HepG2 (cell line): ENCODE measurements at places on chromosomes 5 and 9. TPM values are rescaled to one million over a fixed set of nuclear protein-coding genes. Genes with fewer than 3 reads are reported as not detected.
A peak's percentile ranks its signal among the peaks of the same experiment; 100 is the strongest.

MARCOL gene
- not detected in 2 replicates for total RNA-seq

NOXA1 gene
- total RNA-seq, result 0.63 and 1.2 TPM in 2 replicates

- H3K27ac ChIP-seq, result no peak overlapping the region
- H3K4me1 ChIP-seq, result no peaks in the 10 kb centered on the region
- no peak overlapping the region for H3K4me3 ChIP-seq
- DNase-seq, result no peak
- H3K36me3 ChIP-seq, result no peaks in the 10 kb centered on the region
These were observed 254.1 kb downstream of the CDH18 start for GRCh38 chr5:19733612-19734495.

DNA sequence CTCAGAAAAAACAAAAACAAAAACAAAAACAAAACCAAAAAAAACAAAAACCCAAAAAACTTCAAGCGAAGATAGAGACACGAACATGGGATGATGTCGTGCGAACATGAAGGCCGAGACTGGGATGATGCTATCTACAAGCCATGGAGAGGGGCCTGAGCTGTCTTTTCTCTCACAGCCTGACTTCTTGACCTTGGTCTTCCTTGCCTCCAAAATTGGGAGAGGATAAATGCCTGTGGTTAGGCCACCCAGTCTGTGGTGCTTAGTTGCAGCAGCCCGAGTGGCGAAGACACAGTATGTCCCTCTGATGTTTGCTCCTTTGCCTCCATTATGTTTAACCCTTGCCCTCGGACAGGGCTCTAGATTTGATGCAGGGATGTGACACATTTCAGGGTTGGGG lies 130.4 kb upstream of the BASP1 start:
- no peaks in the 10 kb centered on the region for H3K27me3 ChIP-seq
- H3K4me3 ChIP-seq, result no peak overlapping the region
- DNase-seq, result no peak
- H3K27ac ChIP-seq, result no peak overlapping the region
- H3K4me1 ChIP-seq, result 0 out of 2 replicates have a peak, but pooled peaks cover 4% of the 10 kb centered on the region

DNA sequence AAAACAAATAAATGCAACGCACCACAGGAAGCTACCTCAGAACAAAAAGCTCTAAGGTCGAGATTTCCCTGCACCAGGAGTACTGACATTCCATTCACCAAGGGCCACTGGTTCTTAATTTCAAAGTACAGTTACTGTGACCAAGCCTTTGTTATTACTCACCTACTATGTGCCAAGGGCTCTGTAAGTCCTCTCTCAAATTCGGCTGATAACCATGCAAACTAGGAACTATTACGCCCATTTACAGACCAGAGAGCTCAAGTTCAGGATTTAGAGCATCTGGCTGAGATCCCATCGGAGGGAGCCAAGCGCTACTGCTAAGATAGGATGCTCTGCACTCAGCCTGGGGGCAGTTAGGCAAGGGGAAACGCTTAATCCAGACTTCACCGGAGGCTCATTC lies 5.6 kb downstream of the MYO10 start:
- peaks cover 8% of the 10 kb centered on the region for H3K4me1 ChIP-seq
- DNase-seq, result no peak
- H3K36me3 ChIP-seq, result no peaks in the 10 kb centered on the region
- no peak overlapping the region for H3K4me3 ChIP-seq
- no peaks in the 10 kb centered on the region for H3K27me3 ChIP-seq
- no peak overlapping the region for H3K27ac ChIP-seq

GRCh38 chr9:106634183-106634582 lies 228.8 kb upstream of the ZNF462 start:
- no peaks in the 10 kb centered on the region for H3K27me3 ChIP-seq
- no peaks in the 10 kb centered on the region for H3K4me1 ChIP-seq
- no peak overlapping the region for H3K27ac ChIP-seq
- no peaks in the 10 kb centered on the region for H3K36me3 ChIP-seq

DNA sequence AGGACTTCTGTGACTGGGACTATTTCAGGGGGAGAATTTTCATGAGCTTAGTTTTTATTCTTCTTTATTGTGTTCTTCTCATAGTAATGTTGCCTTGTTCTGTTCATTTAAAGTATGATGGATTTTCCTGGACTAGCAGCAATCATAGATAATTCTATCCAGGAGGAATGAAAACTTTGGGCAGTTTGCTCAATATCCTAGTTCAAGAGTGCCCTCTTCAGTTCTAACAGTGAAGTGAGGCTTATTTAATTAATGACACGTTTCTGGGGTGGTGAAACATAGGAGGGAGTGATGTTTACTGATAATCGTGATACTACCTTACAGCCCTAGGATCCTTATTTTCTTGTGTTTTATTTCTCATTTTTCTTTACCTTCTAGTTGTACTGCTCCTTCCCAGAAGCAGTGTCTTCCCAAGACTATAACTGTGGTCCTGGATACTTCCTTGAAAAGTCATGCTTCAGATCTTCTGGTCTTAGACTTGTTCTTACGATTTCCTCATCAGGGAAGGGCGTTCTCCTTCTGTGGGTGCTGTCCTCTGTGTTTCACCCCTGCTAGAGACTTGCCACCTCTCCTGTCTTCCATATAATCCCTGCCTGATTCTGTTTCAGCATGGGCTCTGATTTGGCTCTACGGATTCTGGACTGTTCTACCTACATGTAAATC lies 57.4 kb downstream of the CFAP95 start:
- H3K27ac ChIP-seq, result no peak overlapping the region
- DNase-seq, result peak; percentile 43
- no peak overlapping the region for H3K4me3 ChIP-seq
- H3K36me3 ChIP-seq, result no peaks in the 10 kb centered on the region
- no peaks in the 10 kb centered on the region for H3K4me1 ChIP-seq

DNA sequence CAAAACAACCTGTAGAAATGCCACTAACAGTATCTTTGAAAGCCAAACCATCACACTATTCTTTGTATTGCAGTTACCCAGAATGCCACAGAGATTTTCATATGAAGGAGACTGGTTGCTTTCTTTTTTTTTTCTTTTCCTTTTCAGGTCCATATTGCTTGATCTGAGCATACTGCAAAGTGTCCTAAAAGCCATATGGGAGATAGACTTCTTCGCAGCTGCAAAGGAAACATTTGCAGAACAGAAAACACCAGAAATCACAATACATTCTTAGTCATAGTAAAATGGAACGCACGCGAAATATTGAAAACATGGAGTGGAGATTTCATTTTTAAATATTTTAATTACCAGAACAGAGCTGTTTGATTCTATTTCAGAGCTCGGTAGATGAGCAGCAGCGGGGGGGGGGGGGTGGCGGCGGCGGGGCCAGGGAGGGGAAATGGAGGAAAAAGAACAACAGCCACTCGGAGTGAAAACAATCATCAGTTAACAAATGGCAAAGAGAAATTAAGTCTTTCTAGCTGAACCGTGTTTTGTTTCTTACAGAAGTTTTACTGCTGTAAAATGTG lies 284.1 kb downstream of the NFIB start:
- H3K27me3 ChIP-seq, result no peaks in the 10 kb centered on the region
- no peak overlapping the region for H3K4me3 ChIP-seq
- no peaks in the 10 kb centered on the region for H3K4me1 ChIP-seq
- no peaks in the 10 kb centered on the region for H3K36me3 ChIP-seq

DNA sequence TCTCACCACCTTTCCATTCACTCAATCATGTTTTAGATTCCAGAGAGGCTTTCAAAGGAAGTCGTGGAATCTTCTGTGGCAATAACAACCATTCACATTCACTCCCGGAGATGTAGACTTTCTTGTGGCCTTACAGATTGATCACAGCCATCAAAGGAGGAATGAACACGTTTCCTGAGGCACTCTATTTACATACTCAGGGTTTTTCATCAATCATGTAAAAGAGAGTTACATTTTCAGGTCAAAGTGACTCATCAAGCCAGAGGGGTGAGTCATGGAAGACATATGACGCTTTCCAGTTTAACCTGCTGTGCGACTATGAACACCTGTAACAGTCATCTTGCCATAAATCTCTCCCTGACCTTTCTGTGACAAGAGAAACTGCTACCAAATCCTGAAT lies 39.3 kb upstream of the RAD23B start:
- DNase-seq, result peak; percentile 89
- peak overlapping the region; percentile 24 for H3K27ac ChIP-seq
- H3K4me3 ChIP-seq, result no peak overlapping the region
- peaks cover 39% of the 10 kb centered on the region for H3K4me1 ChIP-seq
- no peaks in the 10 kb centered on the region for H3K27me3 ChIP-seq

DNA sequence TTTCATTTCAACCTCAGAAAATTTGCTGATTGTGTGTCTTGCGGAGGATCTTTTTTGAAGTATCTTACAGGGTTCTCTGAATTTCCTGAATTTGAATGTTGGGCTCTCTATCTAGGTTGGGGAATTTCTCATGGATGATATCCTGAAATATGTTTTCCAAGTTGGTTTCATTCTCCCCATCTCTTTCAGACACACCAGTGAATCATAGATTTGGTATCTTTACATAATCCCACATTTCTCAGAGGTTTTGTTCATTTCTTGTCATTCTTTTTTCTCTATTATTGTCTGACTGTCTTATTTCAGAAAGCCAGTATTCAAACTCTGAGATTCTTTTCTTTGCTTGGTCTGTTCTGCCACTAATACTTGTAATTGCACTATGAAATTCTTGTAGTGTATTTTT lies 456.9 kb downstream of the PRELID2 start:
- H3K4me1 ChIP-seq, result no peaks in the 10 kb centered on the region
- no peak for DNase-seq
- no peaks in the 10 kb centered on the region for H3K27me3 ChIP-seq
- H3K36me3 ChIP-seq, result no peaks in the 10 kb centered on the region
- no peak overlapping the region for H3K4me3 ChIP-seq

GRCh38 chr5:78642701-78643100 lies 5.9 kb downstream of the LHFPL2 start:
- H3K4me1 ChIP-seq, result peaks cover 90% of the 10 kb centered on the region
- no peak for DNase-seq
- H3K36me3 ChIP-seq, result no peaks in the 10 kb centered on the region; the same call in 2 of the 3 replicates
- no peak overlapping the region for H3K4me3 ChIP-seq
- H3K27ac ChIP-seq, result peak overlapping the region; percentile 84

GRCh38 chr9:107782789-107783188 lies 293.2 kb upstream of the KLF4 start:
- no peaks in the 10 kb centered on the region for H3K4me1 ChIP-seq
- H3K36me3 ChIP-seq, result no peaks in the 10 kb centered on the region
- no peak overlapping the region for H3K27ac ChIP-seq
- no peak for DNase-seq

GRCh38 chr5:56815658-56816545 lies 553 bp downstream of the MAP3K1 start:
- no peak for DNase-seq
- H3K4me3 ChIP-seq, result peak overlapping the region; percentile 89
- H3K27ac ChIP-seq, result peak overlapping the region; percentile 93
- no peaks in the 10 kb centered on the region for H3K36me3 ChIP-seq
- peaks cover 50% of the 10 kb centered on the region for H3K4me1 ChIP-seq

DNA sequence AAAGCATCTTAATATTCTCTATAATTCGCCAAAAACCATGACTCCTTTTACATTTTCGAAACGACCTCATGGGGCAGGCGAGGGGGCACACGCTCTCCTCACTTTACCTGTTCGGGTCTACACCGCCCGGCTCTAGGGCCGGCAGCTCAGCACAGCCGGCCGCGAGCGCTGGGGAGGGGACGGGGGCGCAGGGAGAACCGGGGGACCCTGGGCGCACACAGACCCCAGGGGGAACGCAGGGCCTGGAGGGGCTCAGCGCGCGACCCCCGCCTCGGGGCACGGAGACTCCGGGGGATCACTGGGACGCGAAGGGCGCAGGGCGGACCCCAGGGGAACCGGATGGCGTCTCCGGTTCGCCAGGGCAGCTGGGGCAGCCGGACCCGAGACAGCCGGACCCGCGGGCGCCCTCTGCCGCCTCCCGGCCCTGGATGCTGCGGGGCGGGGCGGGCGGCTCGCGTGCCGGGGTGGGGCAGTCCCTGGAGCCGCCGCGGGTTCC lies at the start of gene AHRR:
AHRR (plus strand) TSS at position 485 of the 496 bp plus-strand sequence. CDS start 22,189 bp downstream, outside the sequence.
- H3K27ac ChIP-seq, result no peak within 1 kb of the TSS
- H3K4me1 ChIP-seq, result peaks cover 23% of the 10 kb centered on the region
- peaks cover 4% of the 10 kb centered on the region for H3K27me3 ChIP-seq
- peak; percentile 12 for DNase-seq

GRCh38 chr9:4592886-4593285 lies 69.2 kb upstream of the PLPP6 start:
- H3K4me1 ChIP-seq, result no peaks in the 10 kb centered on the region
- no peak overlapping the region for H3K4me3 ChIP-seq
- no peaks in the 10 kb centered on the region for H3K27me3 ChIP-seq
- H3K27ac ChIP-seq, result no peak overlapping the region

DNA sequence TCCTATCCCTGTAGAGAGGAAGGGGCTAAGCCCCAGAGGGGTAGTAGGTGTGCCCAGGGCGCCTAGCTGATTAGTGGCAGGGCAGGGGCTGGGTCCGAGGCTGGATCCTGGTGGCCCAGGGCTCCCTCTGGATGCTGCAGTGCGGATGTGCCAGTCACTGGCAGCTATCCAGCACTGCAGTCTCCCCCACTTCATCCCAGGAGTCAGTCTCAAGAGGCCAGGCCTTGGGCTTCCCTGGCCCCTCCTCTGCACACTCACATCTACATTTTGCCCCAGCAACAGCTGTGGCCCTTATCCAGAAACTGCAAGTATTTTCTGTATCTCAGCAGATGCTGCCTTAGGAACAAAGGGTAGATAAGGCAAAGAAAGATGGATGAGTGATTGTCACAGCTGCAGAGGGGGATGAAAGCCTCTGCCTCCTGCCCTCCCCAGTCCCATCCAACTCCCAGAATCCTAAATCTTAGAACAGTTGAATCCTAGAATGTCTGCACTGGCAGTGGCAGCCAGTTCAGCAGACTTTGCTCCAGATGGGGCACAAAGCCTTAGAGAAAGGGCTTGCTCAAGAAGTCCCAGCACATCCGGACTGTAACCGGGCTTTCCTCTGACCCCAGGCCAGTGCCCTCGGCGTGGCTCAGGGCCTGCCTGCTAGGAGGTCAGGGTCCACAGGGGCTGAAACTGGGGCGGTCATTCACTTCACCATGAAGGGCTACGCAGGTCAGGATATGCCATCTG lies 1.6 kb downstream of the ANXA6 start:
- no peaks in the 10 kb centered on the region for H3K27me3 ChIP-seq
- H3K4me1 ChIP-seq, result peaks cover 61% of the 10 kb centered on the region
- peak; percentile 42 for DNase-seq

DNA sequence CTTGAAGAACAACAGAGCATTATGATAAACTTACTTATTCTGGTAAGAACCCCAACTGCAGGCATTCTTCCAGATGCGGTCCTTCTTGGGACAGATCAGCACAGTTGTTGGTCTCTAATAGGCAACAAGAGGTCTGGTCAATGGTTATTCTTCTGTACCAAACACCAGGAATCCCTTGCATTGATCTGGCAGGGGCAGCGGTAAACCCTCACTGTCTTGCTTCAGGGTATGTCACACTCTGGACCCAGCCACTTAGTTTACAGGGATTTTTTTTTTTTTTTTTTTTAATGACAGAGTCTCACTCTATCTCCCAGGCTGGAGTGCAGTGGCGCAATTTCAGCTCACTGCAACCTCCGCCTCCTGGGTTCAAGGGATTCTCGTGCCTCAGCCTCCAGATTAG lies 1.3 kb upstream of the FAM193B start:
- DNase-seq, result no peak
- no peaks in the 10 kb centered on the region for H3K27me3 ChIP-seq
- peaks cover 59% of the 10 kb centered on the region for H3K4me1 ChIP-seq
- no peak overlapping the region for H3K27ac ChIP-seq
- no peak overlapping the region for H3K4me3 ChIP-seq
- peaks cover 12% of the 10 kb centered on the region; the same call in 2 of the 3 replicates for H3K36me3 ChIP-seq

- no peak overlapping the region for H3K27ac ChIP-seq
- H3K36me3 ChIP-seq, result peaks cover 21% of the 10 kb centered on the region; the same call in 2 of the 3 replicates
- H3K4me3 ChIP-seq, result no peak overlapping the region
- DNase-seq, result no peak
- peaks cover 16% of the 10 kb centered on the region for H3K4me1 ChIP-seq
These were observed 40.1 kb downstream of the IQGAP2 start for GRCh38 chr5:76443066-76443800.

- no peak overlapping the region for H3K27ac ChIP-seq
- no peaks in the 10 kb centered on the region for H3K4me1 ChIP-seq
- DNase-seq, result no peak
- H3K4me3 ChIP-seq, result no peak overlapping the region
These were observed 51.7 kb downstream of the LPAR1 start for GRCh38 chr9:110986529-110986928.
